ENCODE measurements at places on chromosomes 13 and 19. TPM values are rescaled to one million over a fixed set of nuclear protein-coding genes. Genes with fewer than 3 reads are reported as not detected.

- DNase-seq, result no peak
Observed at GRCh38 chr13:77345150-77345780, 18.4 kb upstream of the MYCBP2 start.

DNA sequence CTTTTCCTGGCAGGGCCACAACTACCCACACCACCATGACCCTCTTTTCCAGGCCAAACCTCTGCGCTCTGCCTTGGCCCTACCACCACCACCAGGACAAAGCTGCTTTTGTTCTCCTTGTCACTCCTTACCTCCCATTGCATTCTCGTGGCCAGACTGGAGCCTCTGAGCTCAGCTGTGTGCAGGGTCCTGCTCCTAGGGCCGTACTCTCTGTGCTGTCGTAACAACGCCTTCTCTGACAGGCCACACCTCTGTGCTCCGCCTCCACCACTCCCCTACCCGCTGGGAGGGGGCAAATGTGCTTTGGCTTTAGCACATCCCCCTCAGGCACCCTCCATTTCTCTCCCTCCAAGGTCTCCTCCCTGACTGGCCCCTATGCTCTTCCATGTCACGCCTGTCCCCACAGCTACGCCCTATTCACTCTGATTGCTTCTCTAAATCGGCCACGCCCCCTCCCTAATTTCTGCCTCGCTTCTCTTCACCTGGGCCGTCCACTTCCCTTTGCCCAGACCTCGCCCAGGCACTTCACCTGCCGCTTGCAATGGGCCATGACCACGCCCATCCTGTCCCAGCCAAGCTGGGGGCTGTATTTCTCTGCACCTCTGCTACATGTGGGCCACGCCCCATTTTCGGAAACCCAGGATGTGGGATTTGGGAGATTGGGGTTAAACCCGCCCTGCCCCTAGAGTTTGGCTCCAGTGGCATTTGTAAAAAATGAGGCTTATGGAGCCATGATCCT lies 472.3 kb downstream of the KLF12 start:
- no peak for DNase-seq

- DNase-seq, result no peak
Observed at GRCh38 chr19:1806184-1807029, 5.7 kb downstream of the ATP8B3 start.

DNA sequence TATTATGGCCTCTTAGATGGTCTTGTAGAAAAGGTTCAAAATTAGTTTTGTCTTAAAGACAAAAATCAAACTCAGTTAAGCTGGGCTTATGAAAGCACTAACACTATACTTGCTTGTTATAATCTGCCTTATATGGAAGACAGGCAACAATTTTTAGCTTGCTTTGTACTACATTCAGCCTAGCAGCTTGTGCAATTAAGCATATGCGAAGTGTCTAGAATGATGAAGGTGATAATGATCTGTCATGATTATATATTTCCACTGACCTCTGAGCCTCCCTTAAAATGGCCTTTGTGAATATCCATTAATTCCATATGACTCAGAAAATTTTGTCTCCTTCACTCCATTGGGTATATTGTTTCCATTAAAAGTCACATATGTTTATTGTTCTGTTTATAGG lies 834.9 kb downstream of the OLFM4 start:
- no peak for DNase-seq

Gene RFPL4AL1
- not detected for total RNA-seq

Gene YJU2
- 39.1 TPM for total RNA-seq

Data from epithelial cell of proximal tubule (primary cell).